ENCODE measurements at places on chromosomes 11 and 22.
A peak's percentile ranks its signal among the peaks of the same experiment; 100 is the strongest.

GRCh38 chr11:36177836-36178235 is 111.4 kb downstream of the COMMD9 start:
- no peak for DNase-seq

- no peak for DNase-seq
These were observed 20.1 kb downstream of the TSPAN18 start for GRCh38 chr11:44746894-44747293.

DNA sequence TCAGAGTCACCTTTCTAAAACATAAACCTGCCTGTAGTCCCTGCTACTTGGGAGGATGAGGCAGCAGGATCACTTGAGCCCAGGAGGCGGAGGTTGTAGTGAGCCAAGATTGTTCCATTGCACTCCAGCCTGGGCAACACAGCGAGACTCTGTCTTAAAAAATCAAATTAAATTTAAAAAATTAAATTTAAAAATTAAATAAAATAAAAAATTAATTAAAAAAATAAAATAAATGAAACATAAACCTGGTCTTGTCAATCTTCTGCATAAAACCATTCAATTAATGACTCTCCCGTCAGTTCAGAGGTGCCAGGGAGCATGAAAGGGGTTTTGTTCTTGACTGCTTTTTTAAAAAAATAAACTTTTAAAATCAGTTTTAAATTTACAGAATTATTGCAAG is 48.6 kb downstream of the CCDC83 start:
- no peak for DNase-seq

DNA sequence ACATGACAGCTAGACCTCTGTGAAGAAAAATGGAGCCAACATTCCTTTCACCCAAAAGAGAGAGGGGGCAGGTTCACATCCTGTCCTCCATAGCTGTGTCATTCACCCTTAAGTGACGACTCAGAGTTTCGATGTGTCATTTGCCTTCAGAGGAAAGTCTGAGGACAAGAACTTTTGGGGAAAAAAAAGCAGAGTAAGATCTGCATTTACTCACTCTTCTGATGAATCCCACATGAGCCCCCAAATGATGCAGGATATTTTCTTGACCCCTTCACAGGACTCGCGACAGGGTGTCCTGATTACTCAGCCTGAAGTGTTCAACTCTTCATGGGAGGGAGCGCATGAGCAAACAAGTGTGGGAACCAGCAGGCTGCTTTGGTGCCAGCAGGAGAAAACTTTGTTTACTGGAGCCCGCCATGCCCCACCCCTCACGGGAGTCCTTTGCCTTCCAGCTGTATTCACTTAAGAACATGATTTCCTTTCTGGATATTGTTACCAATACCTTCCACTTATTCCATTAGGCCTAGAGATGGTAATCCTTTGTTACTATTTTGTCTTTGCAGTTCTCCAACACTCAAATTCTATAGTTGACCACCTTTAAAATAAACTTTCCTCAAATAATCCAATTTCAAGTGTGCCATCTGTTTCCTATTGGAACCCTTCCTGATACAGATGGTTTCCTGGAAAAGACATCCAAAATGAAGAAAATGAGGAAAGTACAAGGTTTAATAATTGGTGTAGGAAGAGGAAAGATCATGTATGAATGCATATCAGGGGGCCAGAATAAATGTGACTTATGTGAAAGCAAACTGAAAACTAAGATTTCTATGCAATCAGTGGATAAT is 729.8 kb downstream of the FAM181B start:
- no peak for DNase-seq

- peak; percentile 94 for DNase-seq
These were observed 49.7 kb downstream of the RTL6 start for GRCh38 chr22:44448271-44448830.

- DNase-seq: no peak
These were observed 1075.9 kb downstream of the BRD1 start for GRCh38 chr22:48751539-48752437.

DNA sequence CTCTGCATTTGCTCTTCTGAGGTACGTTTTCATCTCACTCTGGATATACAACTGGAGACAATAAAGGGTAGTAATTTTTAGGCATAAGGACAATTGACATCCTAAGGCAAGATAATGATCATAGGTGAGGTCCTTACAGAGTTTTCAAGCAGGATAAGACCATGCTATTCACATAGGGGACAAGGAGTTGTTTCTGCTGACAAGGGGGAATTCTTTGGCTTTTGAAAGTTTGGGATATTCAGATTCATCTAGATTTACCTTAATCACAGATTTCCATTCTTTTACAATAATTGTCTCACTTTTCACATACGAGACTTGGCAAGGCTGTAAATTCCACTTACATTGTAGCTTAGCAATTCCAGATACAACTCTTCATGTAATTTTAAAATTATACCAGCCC is 256.2 kb downstream of the AASDHPPT start:
- no peak for DNase-seq

GRCh38 chr11:120859552-120860295 is 164.2 kb upstream of the TBCEL start:
- no peak for DNase-seq

DNA sequence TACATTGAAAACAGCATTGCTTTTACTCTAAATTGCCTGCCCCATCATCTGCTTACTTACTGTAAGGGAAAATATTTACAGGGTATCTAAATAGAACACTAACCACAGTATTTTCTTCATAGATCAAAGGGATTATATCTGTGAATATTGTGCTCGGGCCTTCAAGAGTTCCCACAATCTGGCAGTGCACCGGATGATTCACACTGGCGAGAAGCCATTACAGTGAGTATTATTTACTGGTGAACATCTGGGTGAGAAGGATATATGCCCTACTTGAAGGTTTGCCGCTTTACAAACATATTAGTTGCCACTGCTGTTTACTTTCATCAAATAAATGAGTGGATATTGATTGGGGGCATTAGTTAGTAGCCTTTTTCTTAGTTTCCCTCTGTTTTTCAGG is 5.9 kb upstream of the CNTF start:
- DNase-seq: peak; percentile 95

DNA sequence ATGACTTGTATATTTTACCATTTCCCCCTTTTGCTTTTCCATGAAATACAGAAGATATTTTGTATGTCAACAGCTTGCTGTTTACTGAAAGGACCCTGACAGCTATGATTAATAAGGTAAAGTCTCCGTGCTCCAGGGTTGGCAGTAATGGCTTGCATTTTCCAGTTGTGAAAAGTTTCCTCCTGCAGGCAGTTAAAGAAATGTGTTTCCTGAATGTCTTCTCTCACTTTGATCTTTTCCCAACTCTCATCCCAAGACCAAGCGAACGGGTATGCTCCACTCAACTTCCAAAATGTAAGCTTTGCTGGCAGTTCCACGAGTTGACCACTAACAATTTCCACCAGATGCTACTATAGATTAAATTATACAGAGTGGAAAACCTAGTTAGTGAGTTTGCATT is 8.9 kb downstream of the FIBIN start:
- DNase-seq: no peak

- no peak for DNase-seq
These were observed 10.7 kb upstream of the NLRP6 start for GRCh38 chr11:267491-267994.

GRCh38 chr11:69918231-69918937 is 99.2 kb upstream of the FGF3 start:
- DNase-seq: no peak

DNA sequence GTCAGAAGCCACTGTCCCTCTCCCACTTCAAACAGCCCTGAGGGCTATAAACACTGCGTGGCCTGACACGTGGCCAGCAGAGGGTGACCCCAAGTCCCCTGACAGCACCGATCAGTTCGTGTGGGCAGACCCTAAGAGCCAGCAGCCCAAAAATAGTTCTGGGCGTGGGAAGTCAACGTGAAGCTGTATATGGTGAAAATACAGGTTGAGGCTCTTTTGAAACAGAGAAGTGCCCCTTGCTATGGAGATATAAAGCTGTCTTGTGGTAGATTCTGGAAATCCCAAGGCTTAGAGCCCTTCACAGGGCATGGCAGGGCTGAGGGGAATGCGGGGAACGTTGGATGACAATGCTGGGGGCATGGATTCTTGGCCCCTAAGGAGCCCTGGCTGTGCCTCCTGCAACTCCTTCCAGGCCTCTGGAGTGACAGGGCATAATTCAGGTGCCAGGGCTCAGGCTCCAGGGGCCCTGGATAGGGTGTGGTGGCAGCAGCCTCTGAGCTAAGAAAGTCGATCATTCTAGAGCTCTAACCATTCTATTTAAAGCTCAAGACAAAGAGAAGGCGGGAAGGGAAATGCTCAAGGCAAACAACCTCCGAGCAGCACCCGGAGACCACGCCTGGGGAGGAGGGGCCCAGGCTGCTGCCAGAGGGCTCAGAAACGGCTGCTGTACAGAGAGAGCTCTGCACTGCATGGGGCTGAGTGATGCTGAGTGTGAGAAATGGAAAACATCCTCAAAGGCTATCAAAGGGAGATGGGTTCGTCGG is 60.4 kb upstream of the CD5 start:
- no peak for DNase-seq

- DNase-seq: no peak
These were observed 65.7 kb upstream of the ADA2 start for GRCh38 chr22:17284888-17285287.

- DNase-seq: no peak
These were observed 101.3 kb downstream of the GRAMD1B start for GRCh38 chr11:123531325-123531724.

DNA sequence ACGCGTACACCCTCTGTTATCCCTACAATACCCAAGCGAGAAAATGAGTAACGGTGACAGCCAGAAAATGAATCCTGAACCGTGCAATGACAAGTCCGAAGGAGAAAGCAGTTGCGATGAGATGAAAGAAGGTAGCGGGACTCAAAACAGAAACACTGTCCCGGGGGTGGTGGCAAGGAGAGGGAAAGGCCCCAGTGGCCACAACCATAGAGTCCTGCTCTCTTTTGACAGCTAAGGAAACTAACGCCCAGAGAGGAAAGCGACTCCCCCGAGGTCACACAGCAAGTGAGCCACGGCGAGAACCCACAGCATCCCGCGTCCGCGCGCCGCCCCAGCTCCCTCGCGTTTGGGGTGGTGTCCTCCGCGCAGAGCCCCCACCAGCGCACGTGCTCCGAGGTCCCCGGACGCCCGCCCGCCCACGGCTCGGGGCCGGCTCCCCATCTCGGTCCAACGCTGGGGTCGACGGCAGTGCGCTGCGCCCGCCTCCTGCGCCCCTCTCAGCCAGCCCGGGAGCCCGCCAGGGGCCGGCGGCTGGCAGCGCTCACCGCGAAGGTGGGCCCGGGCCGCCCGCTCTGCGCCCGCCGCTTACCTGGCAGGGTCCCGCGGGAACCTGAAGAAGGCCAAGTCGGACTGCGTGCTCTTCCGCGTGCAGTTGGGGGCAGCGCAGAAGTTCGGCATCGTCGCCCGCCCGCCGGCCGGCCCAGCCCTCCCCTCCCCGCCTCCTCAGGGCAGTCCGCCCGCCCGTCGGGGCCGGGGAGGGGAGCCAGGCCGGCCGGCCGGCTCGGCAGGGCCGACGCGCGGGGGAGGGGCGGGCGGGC is 564 bp downstream of the THAP12 start:
- peak; percentile 13 for DNase-seq

DNA sequence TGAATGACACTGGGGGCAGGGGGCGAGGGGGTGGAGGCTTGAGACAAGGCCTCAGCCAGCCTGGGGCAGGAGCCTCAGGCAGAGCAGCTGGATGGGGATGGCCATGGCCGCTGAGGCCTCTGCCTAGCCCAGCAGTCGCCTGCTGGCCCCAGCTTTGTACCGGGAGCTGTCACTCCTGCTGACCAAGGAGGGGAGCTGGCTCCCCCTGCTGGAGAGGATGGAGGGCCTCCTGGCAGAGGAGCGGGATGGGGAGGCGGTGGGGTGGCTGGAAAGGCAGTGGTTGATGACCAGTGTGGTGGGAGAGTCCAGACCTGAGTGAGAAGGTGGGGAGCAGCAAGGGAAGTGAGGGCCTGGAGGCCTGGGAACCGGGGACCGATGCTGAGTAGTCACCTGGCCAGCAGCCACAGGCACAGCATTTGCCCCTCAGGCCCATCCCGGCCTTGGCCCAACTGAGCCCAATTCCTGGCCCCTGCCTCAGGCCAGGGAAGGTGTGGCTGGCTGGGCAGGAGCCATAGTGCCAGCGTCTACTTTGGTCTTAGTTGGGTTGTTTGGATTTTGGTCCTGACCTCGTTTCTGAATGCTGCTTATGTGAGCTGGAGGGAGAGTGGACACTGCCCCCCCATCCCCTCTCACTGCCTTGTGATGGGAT is 6.0 kb upstream of the SUSD2 start:
- peak; percentile 72 for DNase-seq

- DNase-seq: no peak
These were observed 289.5 kb upstream of the C11orf87 start for GRCh38 chr11:109132539-109132938.

GRCh38 chr11:103257360-103257759 is 148.1 kb downstream of the DYNC2H1 start:
- DNase-seq: peak; percentile 49

DNA sequence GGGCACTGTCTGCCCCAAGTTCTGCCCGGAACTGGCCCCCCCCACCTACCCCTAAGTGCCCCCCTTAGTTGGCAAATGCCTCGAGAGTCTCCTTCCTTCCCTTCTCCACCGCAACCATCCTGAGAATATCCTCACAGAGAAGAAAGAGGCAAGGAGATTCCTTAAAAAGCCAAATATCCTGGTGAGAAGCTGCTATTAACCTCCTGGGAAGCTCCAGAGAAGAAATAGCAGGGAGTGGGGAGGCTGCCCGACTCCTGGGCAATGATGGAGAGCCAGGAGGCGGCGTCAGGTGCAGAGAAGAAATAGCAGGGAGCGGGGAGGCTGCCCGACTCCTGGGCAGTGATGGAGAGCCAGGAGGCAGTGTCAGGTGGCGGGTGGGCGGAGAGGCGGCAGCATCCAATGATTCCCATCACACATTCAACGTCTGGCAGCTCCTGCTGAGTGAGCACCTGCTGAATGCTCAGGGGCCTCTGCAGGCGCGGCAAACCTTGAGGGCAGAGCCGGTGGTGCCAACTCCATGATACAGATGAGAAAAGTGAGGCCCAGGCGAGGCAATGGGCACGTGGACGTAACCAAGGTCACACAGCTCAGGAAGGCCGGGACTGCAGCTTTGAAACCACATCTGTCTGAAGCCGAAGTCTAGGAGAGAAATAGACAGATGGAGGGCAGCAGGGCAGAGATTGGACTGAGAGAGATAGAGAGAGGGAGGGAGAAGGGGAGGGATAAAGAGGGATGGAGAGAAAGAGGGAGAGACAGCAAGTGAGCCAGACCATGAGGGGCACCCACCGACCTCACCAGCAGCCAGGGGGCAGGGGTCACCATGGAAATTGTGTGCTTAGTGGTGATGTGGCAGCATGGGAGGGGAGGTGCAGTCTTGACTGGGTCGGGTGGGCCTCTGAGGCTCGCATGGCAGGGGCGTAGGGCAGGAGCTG is 58.3 kb downstream of the CYTH4 start:
- DNase-seq: no peak

- no peak for DNase-seq
These were observed 361 bp downstream of the SRPRA start for GRCh38 chr11:126268361-126268707.

- no peak for DNase-seq
These were observed 71.8 kb upstream of the NCAM1 start for GRCh38 chr11:112889446-112889845.

- peak; percentile 79 for DNase-seq
These were observed 120.9 kb downstream of the SLC17A6 start for GRCh38 chr11:22459048-22459447.

GRCh38 chr11:104078245-104078644 is 41.8 kb downstream of the DDI1 start:
- DNase-seq: no peak

GRCh38 chr22:31083377-31083768 is 2.3 kb downstream of the SMTN start:
- DNase-seq: no peak

GRCh38 chr11:16015741-16016467 is 340.4 kb downstream of the SOX6 start:
- DNase-seq: no peak
